ENCODE measurements at places on chromosomes 11 and 22.

DNA sequence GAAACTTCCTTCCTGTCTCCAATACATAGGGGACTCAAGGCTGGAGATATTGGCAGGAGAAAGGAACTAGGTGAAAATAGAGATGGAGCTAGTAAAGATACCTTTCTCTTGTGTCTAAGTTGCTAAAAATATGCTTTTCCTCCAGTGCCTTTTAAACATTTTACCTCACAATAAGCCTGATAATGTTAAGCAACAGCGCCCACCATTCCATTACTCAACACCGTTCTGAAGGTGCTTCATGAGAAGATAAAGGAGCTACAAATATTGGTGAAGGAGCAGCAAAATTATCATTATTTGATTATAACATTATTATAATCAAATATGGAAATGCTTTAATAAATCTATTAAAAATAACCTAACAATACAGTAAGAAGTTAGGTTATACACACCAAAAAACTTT, 83.6 kb upstream of the BARX2 start:
- DNase-seq, result no peak

- no peak for DNase-seq
These were observed 258.4 kb downstream of the GRM5 start for GRCh38 chr11:88807349-88807748.

DNA sequence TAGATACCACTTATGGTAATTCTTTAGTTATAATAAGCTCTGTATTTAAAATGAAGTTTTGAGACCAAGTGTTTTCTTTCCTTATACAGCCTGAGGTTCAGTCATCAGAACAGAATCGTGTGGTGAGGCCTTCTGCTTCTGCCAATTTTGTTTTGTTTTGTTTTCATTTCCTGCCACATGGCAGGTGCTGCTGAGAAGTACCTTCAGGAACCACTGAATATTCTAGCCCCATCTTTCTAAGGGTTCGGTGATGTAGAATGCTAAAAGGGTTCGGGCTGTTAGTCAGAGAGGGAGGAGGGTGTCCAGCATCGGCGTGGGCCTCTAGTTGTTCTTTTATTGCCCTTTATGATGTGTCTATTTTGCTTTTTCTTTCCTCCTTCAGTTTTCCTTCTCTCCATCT, 25.8 kb downstream of the TNRC6B start:
- no peak for DNase-seq

DNA sequence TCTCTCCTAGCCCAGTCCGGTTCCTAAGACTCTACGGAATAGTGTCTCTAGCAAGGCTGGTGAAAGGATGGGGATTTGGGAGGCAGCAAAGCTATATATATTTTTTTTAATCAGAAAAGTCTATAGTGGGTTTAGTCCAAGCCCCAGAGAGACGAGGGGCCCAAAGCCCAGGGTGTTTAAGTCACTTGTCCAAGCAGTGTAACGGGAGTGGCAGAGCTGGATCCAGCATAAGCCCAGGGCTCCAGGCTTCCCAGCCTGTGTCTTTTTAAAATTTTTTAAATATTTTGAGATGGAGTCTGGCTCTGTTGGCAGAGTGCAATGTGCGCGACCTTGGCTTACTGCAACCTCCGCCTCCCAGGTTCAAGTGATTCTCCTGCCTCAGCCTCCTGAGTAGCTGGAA, 6.8 kb downstream of the GRIK4 start:
- DNase-seq, result no peak

DNA sequence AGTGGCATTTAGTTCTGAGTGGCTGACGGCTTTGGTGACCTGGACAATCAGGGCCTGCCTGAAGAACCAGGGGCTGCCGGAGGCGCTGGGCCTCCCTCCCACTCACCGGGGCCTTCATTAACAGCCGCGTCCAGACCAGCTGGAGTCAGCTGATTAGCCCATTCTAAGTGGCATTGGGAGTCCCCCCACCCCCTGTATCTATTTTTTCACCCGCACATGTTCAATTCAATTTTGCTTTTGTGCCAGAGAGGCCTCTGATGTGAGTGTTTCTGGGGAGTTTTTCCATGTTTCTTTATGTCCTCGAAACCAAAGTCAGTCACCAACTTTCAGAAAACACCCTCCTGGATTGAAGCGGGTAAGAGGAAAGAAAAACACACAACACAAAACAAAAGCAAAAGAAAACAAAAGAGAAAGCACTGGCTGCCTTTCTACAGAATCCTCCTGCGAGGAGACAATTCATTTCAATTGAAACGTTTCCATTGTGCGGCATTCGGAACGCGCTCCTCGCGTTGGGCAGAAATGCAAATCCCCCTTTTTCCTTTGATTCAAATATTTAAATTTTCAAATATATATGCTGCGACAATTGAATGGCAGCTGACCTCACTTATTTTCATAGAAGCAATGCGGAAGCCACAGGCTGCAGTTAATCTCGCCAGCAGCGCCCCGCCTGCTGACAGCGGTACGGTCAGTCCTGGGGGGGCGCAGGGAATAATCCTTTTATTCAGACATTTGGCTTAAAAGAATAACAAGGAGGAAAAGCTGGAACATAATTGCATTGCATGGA, 17.7 kb downstream of the CDKN1C start:
- no peak for DNase-seq

GRCh38 chr11:75428281-75428724, 4.7 kb downstream of the KLHL35 start:
- DNase-seq, result peak; percentile 76

- DNase-seq, result no peak
These were observed 2.3 kb upstream of the NOX4 start for GRCh38 chr11:89493431-89493830.

GRCh38 chr22:31055635-31056159, 25.4 kb upstream of the SMTN start:
- DNase-seq, result peak; percentile 98

- DNase-seq, result peak; percentile 99
These were observed 16.9 kb downstream of the CTNND1 start for GRCh38 chr11:57778318-57779037.

DNA sequence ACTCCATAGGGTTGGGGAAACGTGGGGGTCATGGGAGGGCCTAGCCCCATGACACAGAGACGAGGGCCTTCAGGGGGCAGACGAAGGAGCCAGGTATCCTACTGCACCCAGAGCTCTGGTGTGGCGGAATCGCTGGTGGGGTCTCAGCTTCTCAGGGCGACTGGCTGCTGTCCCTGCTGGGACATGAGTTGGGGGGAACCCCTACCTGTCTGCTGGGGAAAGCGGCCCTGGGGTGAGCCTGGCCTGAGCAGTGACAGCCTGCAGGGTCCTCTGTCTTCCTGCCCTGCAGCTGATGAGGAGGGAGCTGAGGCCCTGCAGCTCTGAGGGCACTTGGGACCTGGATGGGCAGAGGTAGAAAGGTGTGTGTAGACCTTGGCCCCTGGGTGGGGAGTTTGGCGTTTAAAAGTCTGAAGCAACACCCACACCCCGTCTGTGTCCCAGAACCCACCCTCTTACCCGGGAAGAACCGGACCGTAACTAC, 33.6 kb upstream of the GRAMD4 start:
- DNase-seq, result no peak

DNA sequence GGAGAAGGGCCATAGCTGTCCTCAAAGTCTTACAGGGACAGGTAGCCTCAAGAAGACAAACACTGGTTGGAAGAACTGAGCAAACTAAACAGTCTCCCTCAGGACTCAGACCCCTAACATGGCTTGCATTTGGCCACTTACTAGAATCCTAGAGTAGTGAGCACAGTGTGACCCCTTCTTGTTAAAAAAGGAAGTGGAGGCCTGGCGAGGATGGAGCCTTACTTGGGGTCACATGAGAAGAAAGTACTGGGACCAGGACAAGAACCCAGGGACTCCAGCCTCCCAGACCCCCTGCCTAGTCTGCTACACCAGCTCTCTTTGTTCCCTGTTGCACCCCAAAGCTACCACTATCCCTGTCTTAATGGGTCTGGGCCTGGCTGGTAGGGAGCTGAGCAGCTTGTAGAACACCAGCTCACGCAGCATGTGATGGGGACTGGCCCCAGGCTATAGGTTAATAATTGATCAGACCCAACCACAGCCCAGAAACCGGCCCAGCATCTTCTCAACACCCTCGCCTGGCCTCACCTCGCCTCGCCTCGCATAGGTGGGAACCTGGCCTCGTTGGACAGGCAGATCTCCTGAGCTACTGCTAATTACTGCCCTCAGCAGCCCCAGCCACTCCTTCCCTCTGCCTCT, 17.6 kb downstream of the DGAT2 start:
- no peak for DNase-seq

GRCh38 chr11:28476049-28476448, 367.9 kb downstream of the METTL15 start:
- no peak for DNase-seq

GRCh38 chr11:67416416-67417335, 1.2 kb downstream of the CARNS1 start:
- no peak for DNase-seq

DNA sequence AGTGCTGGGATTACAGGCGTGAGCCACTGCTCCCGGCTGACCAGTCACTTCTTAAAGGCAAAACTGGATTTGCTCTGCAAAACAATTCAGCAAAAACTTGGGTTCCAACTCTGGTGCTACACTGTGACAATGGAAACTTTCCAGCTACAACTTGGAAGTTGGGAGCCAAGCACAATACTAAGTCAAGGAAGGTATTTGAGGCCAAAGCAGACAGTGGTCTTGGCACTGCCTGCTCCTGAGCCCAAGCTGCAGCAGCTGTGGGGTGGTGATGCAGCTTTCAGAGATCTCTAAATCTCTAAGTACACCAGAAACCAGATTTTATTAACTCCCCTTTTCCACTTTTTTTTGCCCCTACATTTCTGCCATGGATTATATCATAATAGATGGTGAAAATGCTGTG, 17.5 kb downstream of the ADM start:
- DNase-seq, result no peak

DNA sequence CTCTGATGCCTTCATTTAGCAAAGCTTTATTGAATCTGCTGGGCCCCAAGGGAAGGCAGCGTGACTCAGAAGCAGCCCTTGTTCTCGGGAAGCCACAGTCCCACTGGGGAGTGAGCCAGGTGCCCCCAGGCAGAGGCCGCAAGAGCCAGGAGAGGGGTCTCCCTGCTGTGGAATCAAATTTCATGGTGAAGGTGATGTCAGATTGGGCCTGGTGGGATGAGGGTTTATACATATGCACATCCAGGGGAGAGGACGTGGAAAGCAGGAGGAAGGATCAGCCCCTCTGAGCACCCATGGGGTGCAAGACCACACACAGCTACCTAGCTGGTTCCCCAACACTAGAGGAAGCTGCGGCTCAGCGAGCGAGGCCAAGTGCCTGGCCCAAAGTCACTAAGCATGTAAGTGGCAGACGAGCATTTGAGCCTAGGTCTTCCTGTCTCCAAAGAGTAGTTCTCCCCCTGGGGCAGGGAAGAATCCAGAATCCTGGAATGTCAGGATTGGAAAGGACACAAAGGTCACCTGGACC, 2.0 kb downstream of the SYNGR1 start:
- peak; percentile 47 for DNase-seq

GRCh38 chr22:28922540-28923244, 39.3 kb downstream of the ZNRF3 start:
- DNase-seq, result no peak

DNA sequence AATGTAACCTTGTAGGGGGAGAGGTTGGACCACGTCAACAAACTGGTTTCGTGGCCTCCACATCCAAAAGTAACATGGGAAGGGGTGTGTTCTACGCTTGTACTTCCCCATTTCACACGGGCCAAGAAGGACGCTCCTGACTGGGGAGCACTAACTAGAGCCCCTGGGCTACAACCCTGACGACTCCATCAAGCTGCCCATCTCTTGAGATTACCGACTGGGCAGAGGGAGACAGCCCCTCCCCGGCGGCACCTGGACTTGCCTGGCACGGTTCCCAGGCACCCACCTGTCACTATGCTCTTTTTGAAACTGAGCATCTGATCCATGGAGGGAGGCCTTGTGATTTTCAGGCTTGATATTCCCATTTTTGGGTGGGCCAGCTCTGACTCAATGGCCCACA, 68.5 kb downstream of the SHANK2 start:
- no peak for DNase-seq

GRCh38 chr11:118883368-118884071, at the start of gene CXCR5:
TSS of gene CXCR5 (plus strand) at chr11:118883892. CDS start at chr11:118883942, 50 bp downstream.
- peak; percentile 22 for DNase-seq

- DNase-seq, result no peak
These were observed 174.2 kb upstream of the ARHGAP20 start for GRCh38 chr11:110886288-110886970.

DNA sequence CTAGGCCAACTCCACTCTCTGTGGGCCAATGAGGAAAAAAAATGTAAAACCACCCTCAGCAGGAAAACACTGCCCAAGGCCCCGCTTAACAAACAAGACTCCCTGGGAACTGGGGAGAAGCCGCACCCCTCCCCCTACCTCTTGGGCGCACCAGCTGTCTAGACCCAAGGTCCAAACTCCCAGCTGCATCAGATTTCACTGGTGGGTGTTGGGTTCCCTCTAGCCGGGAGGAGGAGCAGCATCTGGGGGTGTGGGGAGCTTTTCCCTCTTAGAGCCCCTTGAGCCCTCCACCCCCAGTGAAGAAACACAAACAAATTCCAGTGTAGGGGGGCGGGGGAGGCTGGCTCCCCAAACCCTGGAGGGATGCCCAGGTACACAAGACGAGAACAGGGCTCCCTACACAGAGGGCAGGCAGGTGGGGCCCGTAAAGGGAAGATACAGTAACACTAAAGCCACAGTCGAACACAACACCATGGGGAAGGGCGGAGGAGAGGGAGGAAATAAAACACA, 64.9 kb downstream of the NECTIN1 start:
- DNase-seq, result no peak

DNA sequence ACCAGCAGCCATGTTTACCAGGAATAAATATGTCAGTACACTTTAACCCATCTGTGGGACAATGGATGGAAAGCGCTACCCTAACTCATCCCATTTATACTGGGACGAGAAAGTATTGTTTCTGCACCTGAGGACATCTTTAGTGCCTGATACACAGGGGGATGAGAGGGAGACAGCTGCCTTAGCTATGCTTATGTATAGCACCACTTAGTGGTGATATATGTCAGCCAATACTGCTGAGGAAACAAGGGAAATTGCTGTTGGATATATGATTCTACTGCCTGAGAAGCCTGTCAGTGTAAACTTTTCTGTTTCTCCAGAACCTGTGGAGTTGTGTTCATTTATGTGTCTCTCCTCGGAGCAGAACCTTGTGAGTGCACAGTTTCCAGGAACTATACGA, 13.3 kb upstream of the CEP295 start:
- peak; percentile 4 for DNase-seq

DNA sequence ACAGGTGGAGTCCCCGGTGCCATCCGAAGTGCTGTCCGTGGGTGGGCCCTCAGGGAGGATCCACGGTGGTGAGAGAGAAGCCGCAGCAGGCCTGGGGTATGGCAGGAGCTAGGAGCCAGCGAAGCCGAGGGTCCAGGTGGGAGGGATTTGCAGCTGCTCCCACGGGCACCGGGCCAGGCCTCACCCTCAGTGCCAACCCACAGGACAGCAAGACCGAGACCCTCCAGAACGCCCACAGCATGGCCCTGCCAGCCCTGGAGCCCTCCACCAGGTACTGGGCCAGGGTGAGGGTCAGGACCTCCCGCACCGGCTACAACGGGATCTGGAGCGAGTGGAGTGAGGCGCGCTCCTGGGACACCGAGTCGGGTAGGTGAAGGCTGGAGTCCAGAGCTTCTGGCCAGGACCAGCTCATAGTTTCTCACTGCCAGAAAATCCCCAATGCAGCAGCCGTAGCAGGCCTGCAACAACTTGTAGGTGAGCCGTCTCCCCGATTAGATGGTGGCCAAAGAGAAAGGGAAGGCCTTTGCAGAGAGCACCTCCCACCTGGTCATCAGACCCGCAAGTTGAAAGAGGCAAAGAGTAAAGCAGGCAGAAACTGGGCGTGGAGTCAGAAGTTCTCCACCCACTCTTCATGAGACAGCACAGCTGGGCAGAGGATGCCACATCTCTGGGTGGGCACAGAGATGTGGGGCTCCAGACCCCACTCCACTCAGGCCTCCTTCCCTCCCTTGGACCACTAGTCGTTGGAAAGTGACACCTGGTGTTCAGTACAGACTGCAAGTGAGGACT, 20.4 kb downstream of the CSF2RB start:
- no peak for DNase-seq

All from astrocyte (in vitro differentiated cells and primary cell).